ENCODE measurements at places on chromosomes 11 and 22. TPM values are rescaled to one million over a fixed set of nuclear protein-coding genes. Genes with fewer than 3 reads are reported as not detected.
A peak's percentile ranks its signal among the peaks of the same experiment; 100 is the strongest.

DNA sequence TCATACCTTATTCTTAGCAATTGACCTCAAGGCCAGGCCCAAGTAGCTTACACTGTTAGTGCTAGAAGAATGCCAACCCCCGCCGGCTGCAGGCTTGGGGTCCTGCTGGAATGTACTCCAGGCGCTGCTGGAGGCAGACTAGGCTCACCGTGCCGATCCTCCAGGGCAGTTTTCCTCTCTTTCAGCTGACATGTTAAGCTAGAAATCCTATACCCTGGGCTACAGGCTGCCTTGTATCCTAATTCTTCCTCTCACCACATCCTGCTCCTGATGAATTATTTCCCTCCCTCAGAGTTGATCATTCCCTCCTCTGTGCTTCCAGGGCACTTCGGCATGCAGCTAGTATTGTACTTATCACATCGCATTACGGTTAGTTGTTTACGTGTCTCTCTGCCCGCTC is 3.4 kb downstream of the SPTBN2 start:
- DNase-seq, result no peak

The TLCD5 gene
- polyA plus RNA-seq, result 8.2 TPM

The ART1 gene
- 7.6 TPM for polyA plus RNA-seq

The TYMP gene
- 6.7 TPM for polyA plus RNA-seq

DNA sequence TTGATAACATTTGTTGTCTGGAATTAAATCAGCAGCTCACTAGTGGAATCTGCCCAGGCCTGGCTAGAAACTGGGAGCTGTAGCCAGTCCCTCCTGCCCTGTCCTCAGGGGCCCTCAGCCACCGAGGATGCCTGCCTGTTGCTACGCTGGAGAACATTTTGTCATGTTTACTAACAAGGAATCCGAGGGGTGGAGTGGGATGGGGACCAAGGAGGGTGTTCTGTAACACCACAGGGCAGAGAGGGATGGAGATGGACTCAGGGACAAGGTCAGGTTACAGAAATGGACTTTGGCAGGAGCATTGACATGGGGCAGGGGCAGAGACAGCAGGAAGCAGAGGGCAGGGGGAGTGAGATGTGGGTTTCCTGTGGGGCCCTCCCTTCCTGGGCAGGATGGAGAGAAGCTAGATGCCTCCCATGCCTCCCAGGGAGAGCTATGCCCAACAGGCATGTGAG is 45.8 kb upstream of the AMPD3 start:
- DNase-seq, result no peak

DNA sequence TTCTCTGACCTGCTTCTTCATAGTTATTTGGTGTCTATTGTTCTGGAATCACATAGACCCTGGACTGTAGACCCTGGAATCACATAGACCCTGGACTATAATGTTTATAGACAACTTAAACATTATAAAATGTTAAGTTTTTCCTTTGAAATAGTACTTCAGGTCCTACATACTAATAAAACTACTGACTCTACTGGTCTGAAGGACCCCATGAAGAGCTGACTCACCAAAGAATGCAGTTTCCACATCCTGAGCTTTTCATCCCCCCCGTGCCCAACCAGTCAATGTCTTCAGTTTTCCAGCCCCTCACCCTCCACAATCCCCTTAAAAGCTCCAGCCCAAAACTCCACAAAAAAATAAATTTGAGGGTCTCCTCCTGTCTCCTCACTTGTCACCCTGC is 6.6 kb upstream of the PLEKHA7 start:
- no peak for DNase-seq

The SLC25A18 gene
- 0.71 TPM for polyA plus RNA-seq

DNA sequence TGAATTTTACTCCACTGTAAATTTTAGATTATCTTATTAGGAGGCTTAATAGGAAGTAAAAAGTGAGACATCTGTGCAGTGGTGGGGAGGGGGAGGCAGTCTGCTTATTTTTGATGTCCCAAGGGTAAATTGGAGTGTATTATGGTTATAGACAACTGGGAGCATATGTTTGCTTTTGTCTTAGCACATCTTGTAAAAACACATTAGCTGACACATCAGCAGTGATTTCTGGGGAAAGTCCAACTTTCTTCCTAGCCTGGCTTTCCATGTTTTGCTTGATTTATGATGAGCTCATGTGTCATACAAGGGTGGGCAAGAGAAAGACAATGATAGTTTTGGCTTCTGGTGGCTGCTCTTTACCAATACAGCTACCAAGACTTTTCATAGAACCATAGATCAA is 4.0 kb downstream of the ANO3 start:
- no peak for DNase-seq

The MFNG gene
- polyA plus RNA-seq, result 7.7 TPM

DNA sequence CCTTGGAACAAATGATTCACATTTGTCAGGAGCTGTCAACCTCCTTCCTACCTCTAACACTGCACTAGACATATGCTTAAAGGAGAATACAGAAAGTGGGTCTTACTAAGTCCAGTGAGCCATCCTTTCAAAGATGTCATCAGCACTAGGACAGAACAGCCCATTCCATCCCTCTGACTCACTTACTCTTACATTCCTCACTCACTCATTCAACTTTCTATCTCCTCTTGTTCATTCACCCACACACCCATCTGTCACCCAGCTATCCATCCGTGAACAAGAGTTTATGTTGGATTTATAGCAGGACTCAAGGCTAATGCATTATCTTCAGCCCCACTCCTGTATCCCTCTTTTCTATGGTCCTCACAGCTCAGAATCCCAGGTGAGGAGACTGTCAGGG is 9.1 kb downstream of the INSC start:
- DNase-seq, result no peak

DNA sequence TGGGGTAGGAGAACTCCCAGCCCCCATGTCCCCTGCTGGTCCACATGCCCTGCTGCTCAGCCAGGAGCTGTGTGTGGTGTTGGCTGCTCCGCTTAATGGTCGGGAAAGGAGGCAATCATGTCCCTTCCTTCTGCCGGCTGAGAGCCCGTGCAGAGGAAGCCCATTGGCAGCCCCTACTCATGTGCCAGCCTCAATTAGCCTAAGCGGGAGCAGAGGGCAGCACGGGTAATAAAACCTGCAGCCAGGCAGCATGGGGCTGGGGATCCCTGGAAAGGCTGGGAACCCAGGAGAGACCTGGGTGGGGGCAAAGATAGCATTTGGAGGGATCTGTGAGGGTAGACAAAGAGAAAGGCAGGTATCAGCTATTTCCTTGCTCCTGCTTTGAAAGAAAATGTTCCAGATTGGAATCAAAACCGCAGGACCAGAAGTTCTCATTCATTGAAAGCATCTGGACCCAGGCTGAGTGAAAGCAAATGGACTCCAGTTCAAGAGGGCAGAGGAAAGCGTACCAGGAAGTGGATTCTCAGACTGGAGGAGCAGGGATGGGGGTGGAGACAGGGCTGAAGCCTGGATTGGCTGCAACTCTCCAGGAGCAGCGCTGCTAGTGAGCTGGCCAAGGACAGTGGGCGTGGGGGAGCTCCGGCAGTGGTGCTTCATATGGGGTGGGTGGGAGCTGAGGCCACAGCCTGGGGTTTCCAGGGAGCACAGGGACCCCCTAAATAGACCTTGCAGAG is 103.4 kb upstream of the NECTIN1 start:
- DNase-seq, result peak; percentile 35

- DNase-seq, result peak; percentile 32
Measured at GRCh38 chr11:32172848-32173834, 82.3 kb downstream of the RCN1 start.

GRCh38 chr11:111521135-111521534 is 6.6 kb downstream of the HOATZ start:
- DNase-seq, result no peak

The RBM4 gene
- polyA plus RNA-seq, result 141 TPM

DNA sequence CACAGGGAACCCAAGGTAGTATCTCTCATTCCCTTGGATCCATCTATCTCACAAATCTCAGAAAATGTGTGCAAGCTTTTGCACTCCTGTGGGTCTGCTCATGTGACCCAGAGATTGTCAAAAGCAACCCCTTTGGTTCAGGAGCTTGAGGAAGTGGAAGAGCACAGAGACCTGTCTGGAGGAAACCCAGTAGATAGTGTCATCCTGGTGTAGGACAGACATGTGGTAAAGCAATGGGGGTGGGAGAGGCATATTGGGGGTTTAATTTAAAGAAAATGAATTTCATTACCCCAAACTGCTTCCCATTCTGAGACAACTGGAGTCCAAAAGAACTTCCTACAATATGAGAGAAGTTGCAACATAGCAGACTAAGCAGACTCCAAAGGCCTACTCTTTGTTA is 5.8 kb upstream of the MS4A14 start:
- DNase-seq, result no peak

DNA sequence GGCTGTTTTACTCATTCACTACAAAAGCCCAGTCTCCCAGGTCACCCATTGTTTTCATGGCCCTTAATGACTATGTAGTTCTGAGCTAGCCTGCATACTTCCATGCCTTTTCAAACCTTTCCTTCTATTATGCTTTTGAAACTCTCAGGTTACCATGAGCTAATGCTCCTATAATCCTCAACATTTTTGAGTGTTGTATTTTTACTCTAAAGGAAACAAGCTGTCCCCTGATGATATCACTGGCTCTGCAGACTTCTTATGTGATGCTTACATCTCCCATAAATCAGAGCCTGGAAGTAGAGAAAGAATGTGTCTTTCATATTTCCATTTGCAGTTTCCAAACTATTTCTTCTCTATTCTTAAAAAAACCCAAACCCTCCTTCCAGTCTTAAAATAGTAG is 159.0 kb upstream of the RAG2 start:
- no peak for DNase-seq

- no peak for DNase-seq
Measured at GRCh38 chr11:102985850-102986249, 30.3 kb upstream of the MMP13 start.

The UPK3A gene
- not detected for polyA plus RNA-seq

- no peak for DNase-seq
Measured at GRCh38 chr11:62601122-62601371, 618 bp downstream of the MTA2 start.

The MDK gene
- 185 TPM for polyA plus RNA-seq

GRCh38 chr11:1218788-1219445 is 3.9 kb upstream of the MUC5B start:
- DNase-seq, result no peak

- DNase-seq, result no peak
Measured at GRCh38 chr22:35558031-35558430, 17.4 kb downstream of the RASD2 start.

The SBF1 gene
- 53.0 TPM for polyA plus RNA-seq

The RNASEH2C gene
- 25.7 TPM for polyA plus RNA-seq

The CAT gene
- 75.8 TPM for polyA plus RNA-seq

DNA sequence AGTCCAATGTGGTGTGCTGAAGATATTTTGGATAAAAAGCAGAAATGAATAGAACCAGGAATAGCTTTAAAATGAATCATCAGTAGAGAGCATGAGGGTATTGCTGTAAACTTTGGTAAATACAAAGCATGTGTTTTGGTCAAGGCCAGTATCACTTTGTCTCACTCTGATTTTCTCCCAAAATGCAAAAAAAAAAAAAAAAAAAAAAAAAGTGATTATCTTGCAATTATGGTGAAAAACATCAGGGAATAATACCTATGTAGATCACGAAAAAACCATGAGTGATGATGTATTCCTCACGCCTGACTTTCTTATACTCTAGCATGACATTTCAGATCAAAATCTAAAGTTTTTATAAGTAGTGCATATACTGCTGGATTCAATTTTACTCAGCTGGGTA is 897.9 kb upstream of the FAT3 start:
- DNase-seq, result no peak

DNA sequence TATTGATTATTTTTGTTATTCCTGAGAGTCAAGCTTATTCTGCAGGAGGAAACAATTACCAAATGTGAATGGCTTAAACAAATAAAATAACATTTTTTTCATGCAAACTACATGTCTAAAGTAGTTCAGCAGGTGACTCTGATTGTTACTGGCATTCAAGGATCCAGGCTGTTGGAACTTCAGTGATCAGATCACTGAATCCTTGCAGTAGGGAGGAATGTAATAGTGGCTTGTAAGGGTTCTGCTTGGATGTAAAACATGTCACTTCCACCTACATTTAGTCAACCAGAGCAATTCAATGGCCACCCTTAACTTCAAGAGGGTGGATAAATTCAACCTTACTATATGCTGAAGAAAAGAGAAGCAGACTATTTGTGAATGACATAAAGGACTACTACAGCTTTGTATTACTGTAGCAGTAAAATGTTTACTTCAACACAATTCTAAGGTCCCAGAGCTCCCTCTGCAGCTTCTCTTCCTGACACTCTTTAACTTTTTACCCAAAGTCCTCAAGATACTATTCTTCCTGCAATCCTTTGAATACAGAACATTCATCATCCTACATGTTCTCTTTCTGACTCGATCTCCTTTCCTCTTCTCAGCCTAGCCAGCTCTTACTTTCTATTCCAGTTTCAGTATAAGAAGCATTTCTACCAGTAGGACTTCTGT is 284.0 kb downstream of the LRRC4C start:
- DNase-seq, result peak; percentile 0

DNA sequence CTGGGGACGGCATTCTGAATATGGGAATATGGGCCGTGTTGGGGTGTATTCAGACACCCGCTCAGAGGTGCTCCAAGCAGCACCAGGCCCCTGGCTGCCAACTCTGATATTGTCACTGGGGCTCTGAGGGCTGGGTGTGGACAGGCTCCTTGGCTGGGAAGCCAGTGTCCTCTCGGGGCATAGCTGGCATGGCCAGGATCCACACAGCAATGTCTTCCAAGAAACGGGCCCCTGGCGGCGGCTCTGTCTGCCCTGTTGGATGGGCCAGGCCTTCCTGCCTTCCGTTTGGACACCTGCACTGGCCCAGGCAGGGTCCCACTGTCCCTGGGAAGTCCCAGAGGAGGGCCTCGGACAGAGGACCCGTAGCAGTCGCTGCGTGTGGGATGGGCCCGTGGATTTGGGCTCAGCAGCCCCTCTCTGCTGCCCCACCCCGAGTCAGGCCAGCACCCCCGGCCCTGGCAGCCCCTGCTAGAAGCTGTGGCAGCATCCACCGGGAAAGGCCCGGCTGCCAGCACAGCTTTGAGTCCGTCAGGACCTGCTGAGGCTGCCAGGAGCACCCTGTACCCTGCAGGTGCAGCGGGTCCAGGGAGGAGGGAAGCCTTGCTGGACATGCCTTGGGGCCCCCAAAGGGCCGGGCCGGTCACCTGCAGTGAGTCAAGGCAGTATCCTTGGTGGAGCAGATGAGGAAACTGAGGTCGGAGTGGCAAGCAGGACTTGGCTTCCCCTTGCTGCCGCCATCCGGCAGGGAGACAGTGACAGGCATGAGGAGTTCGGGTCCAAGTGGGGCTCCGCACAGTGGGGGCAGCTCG is 4.1 kb downstream of the PANX2 start:
- DNase-seq, result no peak
